ENCODE measurements at places on chromosomes 6 and 20.

- DNase-seq, result no peak
Observed at GRCh38 chr6:141744194-141744925, 388.4 kb upstream of the GJE1 start.

DNA sequence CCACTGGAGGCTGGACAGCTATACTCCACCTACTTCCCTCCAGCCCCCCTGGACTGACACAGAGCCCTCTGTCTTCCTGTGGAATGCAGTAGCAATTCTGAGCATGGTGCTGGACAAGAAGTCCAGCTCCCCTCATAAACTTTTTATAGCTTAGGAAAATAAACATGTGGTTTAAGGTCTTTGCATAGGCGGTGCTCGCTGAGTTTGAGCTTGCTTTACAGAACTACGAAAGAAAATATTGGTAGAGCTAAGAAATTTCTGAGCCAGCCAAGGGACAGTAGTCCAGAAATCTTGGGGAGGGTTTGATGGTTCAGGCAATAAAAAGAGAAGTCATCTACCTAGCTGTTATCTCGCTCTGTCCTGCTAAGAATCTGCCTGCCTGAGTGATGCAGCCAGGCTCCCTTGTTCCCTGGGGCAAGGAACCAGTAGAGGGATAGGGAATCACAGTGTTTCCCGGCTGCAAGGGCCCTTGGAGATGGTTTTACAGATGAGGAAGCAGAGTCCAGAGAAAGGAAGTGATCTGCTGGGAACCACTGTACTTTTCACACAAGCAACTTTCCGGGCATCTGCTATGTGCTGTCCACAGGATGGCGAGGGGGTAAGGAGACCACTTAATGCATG is 343.4 kb downstream of the CDC5L start:
- DNase-seq, result no peak

GRCh38 chr20:35339007-35339406 is 46.8 kb upstream of the FAM83C start:
- no peak for DNase-seq

- no peak for DNase-seq
Observed at GRCh38 chr6:42229506-42230119, 12.0 kb upstream of the MRPS10 start.

DNA sequence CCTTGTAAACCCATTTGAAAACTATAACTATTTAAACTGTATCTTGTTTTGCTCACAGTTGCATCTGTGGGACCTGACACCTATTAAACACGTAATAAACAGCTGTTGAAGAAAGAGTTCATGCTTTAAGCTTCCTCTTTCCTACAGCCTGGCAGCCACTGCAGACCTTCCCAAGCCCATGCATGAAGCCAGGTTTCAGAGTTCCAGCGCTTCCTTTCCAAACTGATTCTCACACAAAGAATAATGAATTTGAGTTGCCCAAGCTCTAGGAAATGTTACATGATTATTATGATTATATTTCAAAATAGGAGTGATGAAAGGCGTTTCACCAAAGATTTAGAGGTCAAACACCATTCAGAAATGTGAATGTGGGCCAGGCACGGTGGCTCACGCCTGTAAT is 3.7 kb downstream of the AGPAT4 start:
- no peak for DNase-seq

DNA sequence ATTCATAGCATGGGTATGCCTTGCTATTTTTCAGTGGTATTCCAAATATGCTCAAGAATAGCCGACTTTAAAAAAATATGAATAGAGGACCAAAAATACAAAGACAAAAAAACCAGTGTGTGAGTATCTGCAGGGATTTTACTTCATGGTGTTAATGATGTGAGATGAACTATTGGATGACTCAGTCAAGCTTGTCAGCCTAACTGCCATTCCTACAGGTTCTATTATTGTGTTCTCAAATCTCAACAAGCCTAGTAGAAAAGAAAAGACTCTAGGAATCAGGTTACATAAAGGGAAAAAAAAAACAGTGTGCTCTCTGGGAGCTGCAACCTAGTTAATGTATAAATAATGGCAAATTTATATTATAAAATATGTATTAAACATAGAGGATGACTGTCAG is 588.4 kb upstream of the BTBD3 start:
- DNase-seq, result no peak

DNA sequence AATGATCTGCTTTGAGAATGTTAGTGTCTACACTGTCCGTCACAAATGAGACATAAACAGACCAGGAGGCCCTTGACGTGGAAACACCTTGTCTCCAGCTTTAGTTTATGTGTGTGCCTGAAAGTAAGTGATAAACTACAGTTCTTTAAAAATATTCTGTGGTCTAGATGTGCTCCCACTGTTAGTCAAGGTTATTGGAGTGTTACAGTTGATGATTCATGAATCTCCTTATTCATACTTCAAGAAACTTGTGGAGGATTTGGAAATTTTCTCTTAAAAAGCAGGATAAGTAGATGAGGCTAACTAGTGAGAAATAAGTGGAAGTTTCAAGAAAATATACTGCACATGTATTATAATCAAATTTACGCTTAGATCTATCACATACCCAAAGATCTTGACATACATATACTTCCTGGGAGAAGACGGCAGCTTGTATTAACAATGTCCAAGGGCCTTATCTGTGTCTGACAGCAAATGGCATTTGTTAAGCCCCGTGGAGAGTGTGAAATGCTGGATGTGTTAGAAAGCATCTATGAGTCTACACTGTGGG is 90.5 kb upstream of the MBOAT1 start:
- no peak for DNase-seq

DNA sequence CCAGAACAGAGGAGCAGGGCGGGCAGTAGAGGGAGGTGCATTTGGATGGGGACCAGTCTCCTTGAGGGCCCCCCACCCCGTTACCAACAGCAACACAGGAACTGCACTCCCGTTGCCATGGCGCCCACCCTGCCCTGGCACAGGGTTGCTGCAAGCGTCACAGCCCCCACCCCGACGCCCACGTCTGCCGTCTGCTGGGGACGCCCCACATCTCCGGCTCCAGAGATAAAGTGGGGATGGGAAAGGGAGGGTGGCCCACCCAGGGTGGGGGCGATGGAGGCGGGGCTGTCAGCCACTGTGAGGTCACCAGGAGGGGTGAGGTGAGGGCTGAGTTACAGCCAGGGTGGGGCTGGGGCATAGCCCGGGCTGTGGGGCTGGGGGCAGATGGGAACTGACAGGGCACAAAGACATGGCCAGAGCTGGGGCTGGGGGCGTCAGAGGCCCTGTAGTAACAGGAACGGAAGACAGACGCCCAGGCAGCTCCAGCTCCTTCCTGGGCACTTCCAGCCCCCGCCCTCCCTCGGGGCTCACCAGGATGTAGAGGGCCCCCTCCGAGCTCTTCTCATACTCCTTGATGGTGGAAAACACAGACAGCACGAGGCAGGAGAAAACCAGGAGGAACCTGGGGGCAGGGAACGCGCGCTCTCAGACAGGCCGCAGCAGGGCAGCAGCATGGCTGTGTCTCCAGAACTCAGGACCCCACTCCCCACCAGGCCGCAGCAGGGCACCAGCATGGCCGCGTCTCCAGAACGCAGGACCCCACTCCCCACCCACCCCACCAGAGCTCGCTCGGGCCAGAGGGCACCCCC is 26.0 kb downstream of the KCNQ2 start:
- no peak for DNase-seq

Measured in stimulated activated CD8-positive, alpha-beta memory T cell treated with anti-CD3 and anti-CD28 coated beads, Interleukin-7, amount 100 ng/mL, for 4 hours (primary cell).